ENCODE measurements at places on chromosomes 5 and 9.

DNA sequence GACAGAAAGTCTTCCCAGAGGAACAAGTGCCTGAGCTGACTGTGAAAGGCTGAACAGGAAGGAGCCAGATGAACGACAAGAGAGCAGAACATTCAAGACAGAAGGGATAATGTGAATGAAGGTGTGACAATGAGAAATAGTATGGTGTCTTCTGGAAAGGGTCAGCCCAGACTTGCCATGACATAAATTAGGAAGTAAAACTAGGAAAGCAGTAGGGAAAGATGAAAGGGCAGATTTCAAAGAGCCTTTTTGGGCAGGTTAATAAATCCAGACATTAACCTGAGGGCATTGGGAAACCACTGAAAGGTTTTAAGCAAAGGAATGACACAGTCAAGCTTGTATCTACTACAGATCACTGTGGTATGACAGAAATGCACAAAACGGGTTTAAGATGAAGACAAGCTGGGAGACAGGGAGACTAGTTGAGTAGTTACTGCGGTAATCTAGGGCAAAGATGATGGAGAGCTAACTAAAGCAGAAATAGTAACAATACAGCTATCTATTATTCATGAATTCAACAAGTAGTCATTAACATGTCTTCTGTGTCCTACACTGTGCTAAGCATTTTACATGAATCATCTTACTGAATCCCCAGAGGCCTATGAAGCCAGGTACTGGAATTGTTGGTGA is 580.9 kb upstream of the WWC1 start:
- DNase-seq, result no peak

DNA sequence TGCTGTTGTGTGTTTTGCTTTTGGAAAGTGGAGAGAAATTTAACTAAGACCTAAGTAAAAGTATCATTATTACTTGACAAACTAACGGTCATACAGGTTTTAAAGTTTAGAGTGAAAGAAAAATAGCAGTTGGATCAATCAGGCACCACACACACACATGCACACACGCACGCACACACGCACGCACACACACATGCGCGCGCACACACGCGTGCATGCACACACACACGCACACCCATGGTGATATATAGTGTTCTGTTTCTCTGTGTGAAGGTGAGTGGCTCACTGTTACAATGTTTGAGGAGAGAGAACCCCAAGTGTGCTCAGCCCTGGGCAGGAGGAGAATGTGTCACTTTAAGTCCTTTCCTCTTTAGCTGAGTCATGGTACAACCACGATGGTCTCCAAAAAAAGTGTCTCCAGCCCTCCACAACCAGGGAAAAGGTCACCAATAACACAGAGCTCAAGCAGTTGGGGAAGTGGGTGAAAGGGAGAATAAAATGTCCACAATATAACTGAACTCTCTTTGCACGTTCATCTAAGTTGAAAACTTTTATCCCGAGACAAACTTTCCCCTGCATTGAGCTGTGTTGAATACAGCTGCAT is 3.2 kb downstream of the ZNF366 start:
- DNase-seq, result no peak

DNA sequence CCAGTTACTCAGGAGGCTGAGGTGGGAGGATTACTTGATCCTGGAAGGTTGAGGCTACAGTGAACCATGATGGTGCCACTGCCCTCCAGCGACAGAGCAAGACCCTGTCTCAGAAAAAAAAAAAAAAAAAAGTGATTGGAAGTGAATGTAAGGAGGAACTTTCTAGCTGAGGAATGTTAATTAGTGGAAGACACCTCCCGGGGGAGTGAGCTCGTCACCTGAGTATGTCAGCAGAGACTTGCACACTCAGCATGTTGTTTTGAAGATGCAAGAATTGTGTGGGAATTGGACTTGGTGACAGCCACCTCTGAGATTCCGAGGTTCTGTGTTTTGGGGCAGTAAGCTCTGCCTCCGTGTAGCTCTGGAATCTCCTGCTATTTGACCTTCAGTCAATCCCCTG is 3.6 kb downstream of the SYNPO start:
- DNase-seq, result no peak

GRCh38 chr9:17476401-17476800 is 102.5 kb upstream of the SH3GL2 start:
- DNase-seq, result no peak

GRCh38 chr9:132721661-132722060 is 51.4 kb downstream of the GTF3C4 start:
- DNase-seq, result no peak

DNA sequence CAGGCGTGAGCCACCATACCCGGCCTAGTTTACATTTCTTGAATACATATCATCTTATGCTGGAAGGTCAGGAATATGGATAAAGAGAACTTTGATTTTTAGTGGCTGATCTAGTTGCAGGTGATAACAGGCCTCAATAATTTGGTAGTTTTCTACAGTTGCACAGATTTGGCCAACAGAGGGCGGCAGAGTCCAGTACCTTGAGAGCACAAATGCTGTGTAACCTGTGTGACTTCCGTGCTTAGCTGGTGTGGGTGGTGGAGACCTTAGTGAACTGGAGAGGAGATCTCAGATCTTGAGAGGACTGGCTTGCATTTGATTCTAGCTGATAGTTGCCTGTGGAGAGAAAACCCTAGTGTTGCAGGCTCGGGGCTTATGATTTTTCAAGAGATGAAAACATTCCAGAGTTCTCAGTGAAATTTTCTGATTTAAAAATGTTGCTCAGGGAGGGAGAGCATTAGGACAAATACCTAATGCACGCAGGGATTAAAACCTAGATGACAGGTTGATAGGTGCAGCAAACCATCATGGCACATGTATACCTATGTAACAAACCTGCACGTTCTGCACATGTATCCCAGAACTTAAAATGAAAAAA is 17.4 kb upstream of the GPR151 start:
- DNase-seq, result peak; percentile 50

DNA sequence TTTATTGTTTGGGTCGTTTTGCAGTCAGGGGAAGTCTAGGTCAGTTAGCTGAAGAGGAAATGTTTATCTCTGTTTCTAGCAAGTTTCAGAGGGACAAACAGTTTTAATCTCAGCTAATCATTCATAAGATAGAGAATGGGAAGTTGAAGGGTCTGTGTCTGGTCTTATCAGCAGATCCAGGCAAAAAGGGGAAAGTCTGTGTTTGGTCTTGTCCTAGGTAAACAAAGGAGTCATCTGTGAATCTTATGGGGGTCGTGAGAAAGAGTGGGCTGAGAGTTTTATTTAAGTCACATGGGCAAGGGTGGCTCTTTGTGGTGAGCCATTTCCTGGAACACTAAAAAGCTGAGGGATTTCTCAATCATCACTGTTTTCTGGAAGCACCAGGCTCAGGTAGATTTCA is 5.6 kb upstream of the SNCAIP start:
- no peak for DNase-seq

DNA sequence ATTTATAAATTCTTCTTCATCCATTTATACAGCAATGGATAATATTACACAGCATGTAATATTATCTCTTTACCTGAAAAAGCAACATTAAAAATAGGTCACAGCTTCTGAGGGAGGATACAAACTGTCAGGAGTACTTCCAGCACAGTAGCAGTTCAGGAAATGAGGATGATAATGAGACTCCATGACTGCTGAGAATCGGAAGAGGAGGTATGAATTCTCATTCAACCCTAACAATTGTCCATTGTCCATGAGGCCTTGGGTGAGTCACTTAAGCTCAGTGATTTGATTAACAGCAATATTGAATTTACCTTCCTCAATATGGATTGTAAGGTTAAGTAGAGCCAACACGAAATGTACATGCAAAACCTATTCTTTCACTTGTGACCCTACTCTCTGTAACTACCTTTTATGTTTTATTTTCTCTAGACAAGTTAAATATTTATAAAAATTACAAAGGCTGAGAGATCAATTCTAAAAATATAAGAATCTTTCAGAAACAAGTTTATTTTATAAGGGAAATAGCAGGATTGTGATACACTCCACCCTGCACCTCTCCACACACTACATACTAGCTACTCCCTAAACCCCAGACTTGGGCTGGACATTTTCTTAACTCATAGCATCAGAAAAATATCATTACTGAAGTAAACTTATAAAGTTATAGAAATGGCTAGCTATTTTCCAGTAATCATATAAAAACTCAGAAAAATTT is 159.1 kb upstream of the ACOT12 start:
- no peak for DNase-seq

DNA sequence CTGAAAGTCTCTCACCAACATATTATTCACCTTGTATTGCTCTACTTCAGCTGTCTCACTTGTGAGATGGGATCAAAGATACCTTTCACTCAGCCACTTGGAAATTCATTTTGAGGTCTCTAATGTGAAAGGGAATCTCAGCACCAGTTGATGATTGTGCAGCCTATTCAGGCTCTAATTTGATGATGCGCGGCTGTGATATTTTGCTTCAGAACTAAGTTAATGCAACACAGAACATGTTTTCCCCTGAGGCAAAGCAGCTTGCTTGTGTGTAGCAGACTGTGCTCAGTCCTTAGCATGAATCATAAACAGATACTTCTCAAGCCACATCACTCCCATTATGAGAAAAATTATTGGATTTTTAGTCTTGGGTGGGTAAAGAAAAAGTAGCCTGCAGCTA is 378.8 kb downstream of the OSTF1 start:
- DNase-seq, result no peak

- no peak for DNase-seq
These were observed 50.2 kb upstream of the DAB2IP start for GRCh38 chr9:121601194-121601593.

GRCh38 chr9:15293804-15294316 is 13.2 kb downstream of the TTC39B start:
- no peak for DNase-seq

GRCh38 chr5:43561356-43561755 is 4.5 kb upstream of the PAIP1 start:
- DNase-seq, result no peak

- DNase-seq, result no peak
These were observed 48.4 kb downstream of the ZNF484 start for GRCh38 chr9:92829420-92829819.

DNA sequence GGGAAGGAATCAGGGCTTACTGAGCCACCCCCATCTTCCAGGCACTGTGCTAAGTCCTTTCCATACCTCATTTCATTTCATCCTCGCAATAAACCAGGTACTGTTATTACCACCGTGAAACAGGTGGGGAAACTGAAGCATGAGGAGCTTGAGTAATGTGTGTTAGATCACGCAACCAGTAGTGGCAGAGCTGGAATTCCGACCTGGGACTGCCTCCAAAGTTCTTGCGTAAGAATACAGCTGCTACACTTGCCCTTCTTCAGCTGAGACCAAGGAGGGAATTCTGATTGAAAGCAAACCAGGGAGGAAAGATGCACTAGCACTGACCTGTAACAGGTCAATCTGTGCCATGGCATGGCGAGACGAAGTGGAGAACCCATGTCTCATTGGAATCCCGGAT is 113.4 kb upstream of the MSX2 start:
- DNase-seq, result no peak

GRCh38 chr5:16313761-16314160 is 134.2 kb upstream of the MARCHF11 start:
- no peak for DNase-seq

DNA sequence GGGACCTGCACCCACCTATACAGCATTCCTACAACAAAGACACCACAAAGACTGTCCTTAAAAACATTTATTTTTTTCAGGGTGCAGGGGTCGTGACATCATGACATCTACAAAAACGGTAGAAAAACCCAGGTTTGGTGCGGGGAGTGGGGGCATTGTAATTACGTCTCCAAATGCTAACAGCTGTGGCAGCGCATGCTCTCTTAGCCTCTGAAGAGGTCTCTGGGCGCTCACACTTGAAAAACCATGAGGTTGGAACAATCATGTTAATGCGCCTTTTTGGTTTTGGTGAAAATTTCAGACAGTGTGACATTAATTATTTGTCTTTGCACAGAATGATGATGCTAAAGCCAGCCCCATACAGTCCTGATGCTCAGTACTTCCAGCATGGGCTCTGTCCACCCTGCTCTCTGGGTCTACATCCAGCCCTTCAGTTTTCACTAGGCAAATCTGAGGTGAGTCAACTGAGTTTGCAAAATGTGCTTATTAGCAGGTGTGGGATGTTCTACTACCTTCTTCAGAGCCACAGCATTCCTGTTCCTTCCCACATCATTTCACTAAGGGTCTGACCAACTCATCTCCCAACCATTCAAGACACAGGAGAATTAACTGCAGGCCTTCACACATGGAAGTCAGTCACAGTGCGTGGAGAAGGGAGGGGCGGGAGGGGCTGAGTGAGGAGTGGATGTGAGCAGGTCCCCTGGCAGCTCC is 14.1 kb downstream of the ALDH1B1 start:
- no peak for DNase-seq

GRCh38 chr9:79432485-79432884 is 139.3 kb upstream of the TLE4 start:
- no peak for DNase-seq

DNA sequence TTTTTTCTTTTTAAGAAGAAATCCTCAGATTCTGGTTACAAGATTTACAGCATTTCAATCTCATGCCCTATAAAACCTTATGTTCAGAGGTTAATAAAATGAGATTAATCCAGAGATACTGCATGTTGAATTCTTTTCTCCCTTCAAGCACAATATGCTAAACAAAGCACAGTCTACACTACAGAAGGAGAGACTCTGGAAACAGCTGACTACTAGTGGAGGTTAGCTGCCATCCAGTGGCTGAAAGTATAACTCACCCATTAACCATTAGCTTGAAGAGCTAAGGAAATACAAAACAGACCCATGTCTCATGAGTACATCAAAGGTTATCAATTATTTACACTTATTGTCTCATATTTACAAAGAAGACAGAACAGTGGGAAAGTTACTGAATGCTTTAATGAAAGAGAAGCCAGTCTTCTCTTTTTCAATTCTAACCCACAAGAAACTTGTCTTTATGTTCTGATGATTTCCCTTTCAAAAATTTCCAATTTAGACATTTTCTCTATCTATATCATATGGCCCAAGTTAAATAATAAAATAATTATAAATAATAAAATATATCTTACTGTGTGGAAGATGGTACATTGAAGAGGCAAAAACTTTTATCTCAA is 12.7 kb upstream of the DNAH5 start:
- DNase-seq, result no peak

DNA sequence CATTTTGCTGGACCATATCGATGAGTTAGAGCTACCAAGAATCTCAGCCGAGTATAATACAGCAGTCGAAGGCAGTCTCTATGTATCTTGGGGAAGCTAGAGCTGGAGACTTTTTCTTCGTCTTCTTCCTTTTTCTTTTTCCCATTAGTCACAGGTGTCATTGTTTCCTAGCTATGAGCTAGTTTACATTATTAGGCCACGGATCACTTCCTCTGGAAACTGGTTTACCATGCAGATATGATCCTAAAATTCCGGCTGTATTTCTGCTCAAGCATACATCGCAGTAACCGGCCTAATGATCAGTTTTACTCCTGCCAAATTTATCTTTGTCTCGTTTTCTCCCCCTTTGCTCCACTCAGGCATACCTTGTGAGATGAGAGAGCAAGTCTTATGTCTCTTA is 312.8 kb downstream of the ARHGAP26 start:
- no peak for DNase-seq

DNA sequence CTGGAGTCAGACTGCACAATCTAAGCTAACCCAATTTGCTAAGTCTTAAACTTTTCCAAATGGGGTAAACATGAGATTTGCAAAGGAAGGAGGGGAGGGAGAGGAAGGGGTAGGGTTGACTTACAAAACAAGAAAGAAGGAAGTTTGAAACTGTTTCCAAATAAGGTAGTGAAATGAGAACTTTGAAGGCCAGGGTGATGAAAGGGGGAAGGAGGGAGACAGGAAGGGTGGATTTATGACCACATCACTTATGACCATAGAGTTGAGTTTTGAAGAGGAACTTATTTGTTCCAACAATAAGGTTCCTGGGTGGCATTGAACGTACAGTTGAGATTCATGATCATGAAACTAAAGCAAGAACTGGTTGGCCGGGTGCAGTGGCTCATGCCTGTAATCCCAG is 72.5 kb upstream of the DAPK1 start:
- no peak for DNase-seq

GRCh38 chr5:1497795-1498622 is 25.8 kb downstream of the LPCAT1 start:
- no peak for DNase-seq
